D721Med (cell line): ENCODE measurements at places on chromosomes 12 and 14.

DNA sequence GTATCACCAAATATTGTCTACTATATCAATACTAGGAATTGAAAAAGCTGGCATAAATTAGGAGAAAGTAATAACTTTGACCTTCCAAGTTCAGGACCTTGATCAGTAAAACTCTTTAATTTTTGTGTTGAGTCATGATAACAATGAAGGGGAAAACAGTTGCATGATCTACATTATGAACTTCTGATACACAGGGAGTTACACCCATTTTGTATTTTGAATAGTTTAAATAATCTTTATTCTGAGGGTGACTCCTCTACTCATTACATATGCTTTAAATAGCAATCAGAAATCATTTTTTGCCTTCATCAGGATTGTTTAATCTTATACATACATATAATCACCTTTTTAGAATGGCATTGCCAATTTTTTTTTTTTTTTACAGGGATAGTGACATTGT, 492.5 kb downstream of the NAV3 start:
- DNase-seq = no peak

- DNase-seq = no peak
These were observed 41.3 kb downstream of the FANCM start for GRCh38 chr14:45177076-45177475.

GRCh38 chr14:49538852-49539251, 47.3 kb downstream of the RPS29 start:
- no peak for DNase-seq

DNA sequence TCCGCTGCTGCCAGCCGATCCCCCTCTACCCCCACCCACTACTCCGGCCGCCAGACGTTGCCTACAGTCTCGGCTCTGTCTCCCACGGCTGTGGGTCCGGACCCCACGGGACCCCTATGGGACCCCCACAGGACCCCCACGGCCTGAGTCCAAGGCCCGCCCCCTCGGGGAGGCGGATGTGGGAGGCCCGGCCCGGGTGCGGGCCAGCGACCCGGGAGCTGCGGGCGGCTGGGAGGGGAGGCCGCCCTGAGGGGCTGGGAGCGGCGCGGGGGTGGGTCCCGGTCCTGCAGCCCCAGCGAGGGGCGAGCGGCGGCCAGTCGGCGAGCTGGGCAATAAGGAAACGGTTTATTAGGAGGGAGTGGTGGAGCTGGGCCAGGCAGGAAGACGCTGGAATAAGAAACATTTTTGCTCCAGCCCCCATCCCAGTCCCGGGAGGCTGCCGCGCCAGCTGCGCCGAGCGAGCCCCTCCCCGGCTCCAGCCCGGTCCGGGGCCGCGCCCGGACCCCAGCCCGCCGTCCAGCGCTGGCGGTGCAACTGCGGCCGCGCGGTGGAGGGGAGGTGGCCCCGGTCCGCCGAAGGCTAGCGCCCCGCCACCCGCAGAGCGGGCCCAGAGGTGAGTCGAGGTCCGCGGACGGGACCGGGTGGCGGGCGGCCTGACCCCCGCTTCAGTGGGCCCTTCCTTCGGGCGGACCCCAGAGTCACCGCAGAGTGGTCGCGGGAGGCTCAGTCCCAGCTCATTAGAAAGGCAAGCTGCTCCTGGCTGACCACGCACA, at the start of gene ACVRL1:
Gene ACVRL1 (plus strand): TSS at position 422 of the 773 bp plus-strand sequence. CDS start 4,971 bp downstream, outside the sequence.
- no peak for DNase-seq

DNA sequence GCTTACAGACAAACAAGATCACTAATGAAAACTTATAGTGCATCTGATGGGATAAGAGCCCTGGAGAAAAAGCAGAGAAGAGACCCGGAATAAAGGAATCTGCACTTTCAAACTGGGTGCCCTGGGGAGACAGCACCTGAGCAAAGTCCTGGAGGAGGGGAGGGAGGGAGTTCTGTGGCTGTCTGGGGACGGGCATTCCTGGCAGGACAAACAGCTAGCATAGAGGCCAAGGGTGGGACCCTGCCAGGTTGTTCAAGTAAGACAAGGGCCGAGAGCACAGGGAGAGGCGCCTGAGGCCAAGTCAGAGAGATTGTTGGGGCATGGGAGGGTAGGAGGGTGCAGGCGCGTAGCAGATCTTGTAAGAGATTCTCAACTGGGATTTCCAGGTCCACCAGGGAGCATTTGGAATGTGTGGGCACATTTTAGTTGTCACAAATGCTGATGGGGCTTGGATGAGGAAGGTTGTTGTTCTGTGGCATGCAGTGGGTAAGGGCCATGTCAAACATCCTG, 14.2 kb downstream of the IQSEC3 start:
- no peak for DNase-seq

DNA sequence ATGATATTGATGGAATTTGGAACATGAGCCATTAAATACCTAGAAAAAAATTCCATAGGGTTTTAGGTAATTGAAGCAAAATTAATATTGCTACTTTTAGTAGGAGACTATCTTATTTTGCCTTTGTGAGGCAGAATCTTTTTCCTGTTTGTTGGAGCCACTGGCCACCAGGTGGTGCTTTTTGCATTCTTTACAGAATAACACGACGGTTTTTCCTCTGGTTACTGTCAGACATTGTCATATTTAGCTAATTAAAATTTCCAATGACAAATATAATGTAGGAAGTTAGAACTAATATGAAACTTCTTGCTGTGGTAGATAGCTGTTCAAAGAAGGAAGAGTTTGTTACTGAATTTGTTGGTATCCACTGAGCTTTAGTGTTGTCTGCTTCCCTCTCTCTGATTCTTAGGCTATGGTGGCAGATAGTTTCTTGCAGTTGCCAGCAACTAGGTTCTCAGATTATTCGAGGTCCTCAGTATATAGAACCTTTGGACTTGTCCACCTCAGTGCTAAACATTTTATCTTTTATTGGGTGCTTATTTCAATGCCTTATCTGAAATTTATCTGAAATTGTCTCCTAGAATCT, 25.7 kb downstream of the RAB21 start:
- peak; percentile 28 for DNase-seq

DNA sequence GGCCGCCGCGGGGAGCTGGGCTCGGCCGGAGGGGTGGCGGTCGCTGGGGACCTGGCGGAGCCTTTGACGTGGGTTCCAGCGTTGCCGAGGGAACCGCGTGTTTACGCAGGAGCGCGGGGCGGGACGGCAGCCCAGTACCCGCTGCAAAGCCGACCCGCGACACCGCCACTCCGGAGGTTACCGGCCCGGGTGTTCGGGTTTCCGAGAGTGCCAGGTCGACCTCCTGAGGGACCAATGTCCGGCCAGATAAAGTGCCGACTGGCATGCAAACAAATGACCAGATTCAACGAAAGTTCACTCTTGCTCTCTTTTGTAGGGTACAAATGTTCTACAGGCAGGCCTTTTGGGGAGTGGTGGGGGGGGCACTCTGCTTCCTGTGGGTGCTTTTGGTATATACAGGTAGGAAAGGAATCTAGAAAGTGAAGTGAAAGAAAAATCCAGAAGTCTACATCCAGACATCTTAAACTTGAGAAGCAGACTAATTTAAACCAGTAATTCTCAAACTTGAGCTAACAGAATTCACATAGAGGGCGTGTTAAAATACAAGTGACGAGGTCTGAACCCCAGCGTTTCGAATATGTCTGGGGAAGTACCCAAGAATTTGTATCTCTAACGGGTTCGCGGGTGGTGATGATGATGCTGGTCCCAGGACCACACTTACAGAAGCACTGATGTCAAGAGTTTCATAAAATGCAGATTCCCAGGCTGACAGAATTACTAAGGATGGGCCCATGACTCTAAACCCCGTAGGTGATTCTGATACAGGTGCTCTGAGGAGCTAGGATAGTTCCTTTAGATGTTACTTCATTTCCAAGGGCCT, at the start of gene GPR135:
Gene GPR135 (minus strand): TSS at position 65 of the 820 bp plus-strand sequence. CDS start 154 bp downstream, outside the sequence.
- DNase-seq = no peak

DNA sequence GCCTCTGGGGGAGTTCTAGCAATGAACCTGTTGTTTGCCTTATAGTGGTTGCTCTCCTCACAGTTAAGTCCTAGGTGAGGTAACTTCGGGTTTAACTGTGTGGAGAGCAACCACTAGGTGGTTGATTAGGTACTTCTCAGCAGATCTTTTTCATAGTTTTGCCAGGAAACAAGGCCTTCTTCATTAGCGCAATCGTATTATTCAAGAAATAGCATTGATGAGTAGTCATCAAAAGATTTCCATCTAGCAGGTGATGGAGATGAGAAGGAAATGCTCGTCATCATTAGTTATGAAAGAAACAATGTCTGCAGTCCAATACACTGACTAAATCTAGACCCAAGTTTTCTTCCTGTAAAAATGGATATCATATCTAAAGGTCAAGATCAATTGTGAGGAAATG, 923.3 kb downstream of the AACS start:
- DNase-seq = no peak

- DNase-seq = no peak
These were observed 2.3 kb downstream of the ARF3 start for GRCh38 chr12:48954841-48955501.

DNA sequence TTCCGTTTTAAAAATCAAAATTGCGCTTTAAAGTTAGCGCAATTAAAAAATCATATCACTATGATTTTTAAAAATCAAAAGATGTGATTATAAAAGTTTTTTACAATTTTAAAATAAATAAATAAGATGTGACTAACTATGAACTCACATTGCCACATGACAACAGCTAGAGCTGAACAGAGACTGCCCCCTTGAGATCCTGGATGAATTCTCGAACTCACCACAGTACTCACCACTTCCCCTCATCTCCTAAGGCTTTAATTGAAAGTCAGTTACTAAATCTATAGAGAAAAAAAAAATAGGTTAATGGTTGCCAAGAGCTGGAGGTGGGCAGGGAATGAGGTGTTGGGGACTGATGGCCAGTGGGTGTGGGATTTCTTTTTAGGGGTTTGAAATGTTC, 384.2 kb downstream of the ZFP36L1 start:
- no peak for DNase-seq

- no peak for DNase-seq
These were observed 1112.7 kb downstream of the LRFN5 start for GRCh38 chr14:42719391-42719790.

DNA sequence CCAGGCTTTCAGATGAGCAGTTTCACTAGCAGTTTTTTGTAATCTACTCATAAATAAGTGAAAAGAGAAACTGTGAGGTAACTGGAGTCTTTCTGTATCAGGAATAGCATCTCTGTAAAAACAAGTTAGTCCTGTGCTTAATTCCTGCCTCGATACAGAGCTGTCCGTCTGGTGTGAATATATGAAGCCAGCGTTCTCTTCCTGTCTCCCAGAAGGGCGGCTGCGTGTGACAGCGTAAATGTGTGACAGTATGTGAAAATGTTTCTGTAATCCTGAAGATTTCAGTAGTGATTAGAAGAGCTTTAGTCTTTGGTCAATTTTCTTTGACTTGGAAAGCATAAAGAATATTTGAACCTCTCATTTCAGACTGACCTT, 150.3 kb downstream of the FBXL14 start:
- no peak for DNase-seq

DNA sequence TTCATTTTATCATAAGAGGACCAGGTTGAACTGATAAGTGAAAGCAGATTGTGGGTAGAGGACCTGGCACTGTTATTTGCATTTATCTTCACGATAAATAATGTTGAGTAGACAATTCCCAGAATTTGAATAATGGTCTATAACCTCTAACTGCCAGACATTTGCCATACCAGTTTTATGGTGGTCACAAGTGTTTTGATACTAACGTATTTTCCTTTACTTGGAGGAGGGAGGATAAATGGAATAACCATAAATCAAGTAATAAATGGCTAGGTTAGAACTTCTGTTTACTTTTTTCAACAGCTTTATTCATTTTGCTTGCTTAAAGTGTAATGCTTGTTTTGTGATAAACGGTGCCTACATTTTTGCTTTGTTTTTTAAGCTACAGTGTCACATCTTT, 9.5 kb downstream of the PAX9 start:
- DNase-seq = no peak

DNA sequence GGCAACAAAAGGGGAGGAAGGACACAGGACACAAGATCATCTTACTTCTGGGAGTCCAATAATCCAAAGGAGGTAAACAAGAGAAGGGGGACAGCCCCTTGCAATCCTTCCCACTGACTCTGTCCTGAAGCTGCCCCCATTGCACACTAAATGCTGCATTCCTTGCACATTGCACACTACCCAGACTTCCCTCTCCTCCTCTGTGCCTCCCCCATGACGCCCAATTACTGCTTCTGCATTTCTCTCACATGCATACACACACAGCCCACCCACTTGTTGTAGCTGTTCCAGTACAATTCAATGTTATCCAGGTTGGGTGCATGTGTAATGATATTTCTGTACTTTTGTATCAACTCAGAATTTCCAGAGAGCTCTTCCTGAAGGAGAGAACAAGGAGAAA, 5.5 kb downstream of the NDRG2 start:
- no peak for DNase-seq

DNA sequence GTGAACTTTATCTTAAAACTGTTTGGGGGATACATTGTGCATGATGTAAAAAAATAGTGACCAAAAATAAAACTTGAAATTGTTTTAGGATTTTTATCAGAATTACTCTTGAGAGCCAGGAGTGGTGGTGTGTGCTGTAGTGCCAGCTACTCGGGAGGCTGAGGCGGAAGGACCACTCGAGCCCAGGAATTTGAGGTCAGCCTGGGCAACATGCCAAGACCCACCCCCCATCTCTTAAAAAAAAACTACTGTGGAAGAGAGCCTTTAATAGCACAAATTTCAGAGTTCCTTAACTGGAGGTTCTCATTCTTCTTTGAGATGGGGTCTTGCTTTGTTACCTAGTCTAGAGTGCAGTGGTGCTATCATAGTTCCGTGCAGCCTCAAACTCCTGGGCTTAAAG, 21.5 kb downstream of the CPSF2 start:
- DNase-seq = no peak

DNA sequence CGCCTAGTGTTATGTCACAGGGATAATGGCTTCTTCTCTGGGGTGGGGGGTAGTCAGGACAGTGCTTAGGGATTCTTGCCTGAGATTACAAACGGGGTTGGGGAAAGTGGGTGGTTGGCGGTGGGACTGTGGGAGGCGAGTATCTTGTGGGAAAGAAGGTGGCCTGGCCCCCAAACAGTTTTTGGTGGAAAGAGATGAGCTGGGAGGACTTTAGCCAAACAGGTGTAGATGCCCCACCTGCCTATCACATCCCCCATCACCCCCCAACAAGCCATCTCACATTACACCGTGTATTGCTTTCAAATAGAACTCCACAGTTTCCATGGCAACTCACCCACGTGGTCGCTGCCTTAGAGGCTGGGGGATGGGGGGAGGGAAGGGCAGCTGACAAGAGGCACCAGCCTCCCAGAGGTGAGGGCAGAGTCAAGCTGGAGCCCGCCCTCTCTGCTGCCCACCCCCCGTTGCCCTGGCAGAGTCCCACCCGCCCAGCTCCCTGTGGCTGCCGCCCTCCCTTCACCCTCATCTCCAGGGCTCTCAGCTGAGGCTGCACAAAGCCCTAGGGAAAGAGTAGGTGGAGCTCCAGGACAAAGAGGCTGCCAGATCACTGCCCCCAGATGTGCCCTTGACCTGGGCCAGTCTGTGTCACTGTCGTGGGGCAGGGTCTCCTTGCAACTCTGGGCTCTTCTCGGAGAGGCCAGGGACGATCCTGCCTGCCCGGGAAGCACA, 98.3 kb downstream of the LRRC74A start:
- DNase-seq = no peak

GRCh38 chr12:53208877-53209463, 1.9 kb upstream of the ITGB7 start:
- no peak for DNase-seq
